NCI-H2171 (cell line): ENCODE measurements at places on chromosomes 5 and 9.

DNA sequence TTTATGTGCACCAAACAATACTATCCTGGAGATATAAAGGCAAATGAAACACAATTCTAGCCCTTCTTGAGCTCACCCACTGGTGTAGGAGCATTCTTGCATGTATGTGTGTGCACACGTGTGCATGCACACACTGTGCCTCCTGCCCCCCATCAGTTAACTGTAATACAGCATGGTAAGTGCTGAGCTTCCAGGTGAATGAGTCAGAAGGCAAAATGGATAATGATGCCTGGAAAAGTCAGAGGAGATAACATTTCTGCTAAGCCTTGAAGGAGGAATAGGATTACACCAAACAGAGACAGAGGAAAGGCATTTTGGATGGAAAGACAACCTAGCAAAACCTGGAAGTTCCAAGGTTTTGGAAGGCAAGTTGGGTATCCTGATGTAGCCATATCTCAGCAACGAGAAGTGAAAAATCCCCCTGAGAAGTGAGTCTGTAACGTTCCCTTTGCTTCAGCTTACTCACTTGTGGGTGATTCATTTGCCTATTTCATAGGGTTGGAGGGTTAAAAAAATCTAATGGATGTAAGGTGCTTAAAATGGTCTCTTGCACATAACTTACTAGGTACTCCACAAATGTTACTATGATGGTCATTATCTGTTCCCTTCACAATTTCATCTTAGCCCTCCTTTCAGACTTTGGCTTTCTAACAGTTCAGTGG, 101.4 kb upstream of the STC2 start:
- no peak for DNase-seq

DNA sequence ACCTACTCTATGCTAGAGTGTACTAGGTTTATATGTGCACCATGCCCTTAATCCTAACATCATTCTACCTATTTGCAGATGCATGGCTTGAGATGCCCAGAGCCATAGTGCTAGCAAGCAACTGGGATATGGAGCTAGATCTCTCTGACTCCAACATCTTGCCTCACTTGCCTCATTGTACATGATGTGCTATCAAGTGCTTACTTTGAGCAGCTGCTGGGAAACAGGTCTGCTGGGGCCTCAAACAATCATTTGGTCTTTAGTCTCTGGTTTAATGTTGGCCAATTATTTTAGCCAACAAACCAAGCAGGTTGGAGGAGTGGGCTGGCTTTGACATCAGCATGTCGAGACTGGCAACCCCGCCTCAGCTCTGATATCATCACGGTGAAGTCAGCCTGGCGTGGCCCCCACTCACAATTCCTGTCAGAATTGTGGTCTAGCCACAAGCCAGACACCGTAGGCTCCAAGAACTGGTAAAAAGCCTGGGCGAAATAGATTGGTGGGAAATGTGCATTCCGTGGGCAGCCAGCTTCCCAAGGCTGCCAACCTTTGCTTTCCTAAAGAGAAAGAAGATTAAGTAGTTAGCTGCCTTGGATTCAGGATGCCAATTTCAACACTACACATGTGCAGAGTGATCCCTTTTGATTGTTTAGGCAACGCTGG, 21.1 kb upstream of the GAS1 start:
- no peak for DNase-seq

DNA sequence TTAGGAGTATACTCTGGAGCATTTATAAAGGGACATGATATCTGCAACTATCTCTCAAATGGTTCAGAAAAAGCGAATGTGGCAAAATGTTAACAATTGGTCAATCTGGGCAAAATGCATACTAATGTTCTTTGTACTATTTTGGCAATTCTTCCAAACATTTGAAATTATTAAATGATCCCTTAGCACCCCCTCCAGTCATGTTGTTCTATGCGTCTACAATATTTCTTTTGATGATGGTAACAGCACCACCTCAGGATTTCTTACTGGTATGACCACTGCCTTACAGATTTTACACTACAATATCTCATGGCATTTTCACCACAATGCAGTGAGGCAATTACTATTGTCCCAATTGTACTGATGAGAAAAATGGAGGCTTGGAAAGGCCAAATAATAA, 52.9 kb upstream of the TRIO start:
- no peak for DNase-seq

DNA sequence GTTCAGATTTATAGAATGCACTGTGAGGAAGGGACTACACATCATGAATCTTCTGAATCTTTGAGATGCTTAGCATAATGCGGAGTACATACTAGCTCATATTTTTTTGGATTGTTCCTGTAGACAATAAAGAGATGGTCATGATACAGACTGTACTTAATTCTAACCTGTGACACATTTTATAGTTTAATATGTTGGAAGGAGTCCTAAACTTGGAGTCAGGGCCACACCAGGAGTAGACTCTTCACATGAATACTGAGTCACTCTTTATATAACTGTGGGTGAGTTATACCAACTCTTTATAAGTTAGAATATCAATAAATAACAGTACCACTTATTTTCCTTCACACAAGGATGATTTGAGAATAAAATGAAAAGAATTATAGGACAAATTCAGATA, 16.9 kb downstream of the C9orf85 start:
- DNase-seq = no peak

DNA sequence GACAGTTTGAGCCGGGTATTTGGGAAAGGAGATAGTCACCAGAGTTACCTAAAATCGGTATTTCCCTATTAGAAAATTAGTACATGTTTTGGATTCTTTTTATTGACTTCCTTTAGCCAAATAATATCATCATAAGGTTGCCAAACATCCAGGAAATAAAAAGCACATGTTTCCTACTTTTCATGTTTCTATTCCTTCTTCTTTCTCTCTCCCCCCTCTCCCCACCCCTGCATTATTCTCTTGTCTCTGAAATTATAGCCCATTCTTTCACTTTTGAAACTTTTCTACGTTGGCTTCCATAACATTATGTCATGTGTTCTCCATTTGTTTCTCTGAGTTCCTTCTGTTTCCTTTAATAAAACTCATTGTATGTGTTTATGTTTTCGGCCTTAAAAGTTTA, 161.9 kb downstream of the ALDH1A1 start:
- DNase-seq = no peak

GRCh38 chr5:65548281-65548680, 14.7 kb downstream of the CENPK start:
- DNase-seq = no peak

DNA sequence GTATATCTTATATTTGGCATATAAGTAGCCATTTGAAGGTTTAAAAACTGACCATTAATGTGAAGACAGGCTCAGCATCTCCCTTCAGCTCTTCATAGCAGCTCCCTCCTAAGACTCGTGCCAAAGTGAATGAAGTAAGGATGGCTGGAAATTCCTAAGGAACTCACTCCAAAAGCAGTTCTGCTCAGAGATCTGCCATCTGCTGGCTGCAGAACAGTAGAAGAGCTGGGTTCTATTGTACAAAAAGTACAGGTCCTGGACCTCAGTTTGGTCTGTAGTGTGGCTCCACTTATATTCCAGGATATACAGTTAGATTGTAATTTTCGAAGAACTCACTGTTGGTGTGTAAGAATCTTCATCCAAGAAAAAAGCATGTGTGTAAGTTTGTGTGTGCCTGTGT, 104.9 kb upstream of the RUSC2 start:
- DNase-seq = no peak

GRCh38 chr5:169944115-169944514, 36.2 kb downstream of the INSYN2B start:
- DNase-seq = no peak

GRCh38 chr9:81653240-81653639, 36.1 kb downstream of the TLE1 start:
- no peak for DNase-seq

DNA sequence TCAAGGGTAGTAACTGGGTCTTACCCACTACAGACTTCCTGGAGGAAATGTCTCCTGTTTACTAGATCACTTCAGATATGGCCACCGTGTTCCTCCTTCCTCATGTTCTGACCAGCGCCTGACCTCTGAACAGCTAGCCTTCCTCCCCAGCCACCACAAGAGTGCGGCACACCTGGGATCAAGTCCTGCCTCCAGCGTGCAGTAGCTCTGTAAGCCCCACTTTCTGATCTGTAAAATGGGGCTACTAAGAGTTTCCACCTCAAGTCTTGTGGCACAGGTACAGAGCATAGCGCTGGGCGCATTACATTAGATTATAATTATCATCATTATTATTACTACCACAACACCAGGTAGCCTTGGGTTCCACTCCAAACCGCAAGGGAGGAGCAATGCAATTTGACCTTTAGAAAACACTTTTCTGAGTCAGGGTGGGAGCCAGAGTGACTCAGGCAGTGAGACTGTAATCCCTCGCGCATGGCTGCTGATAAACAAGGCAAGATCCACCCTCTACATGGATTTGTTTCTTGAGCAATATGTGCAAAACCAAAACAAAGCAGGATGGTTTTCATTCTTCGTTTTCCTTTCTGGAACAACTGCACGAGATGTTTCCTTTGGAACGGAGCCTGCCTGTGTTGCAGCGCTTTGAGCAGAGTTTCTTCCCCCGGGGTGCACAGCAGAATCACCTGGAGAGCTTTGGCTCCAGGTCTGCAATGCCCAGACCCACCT, 65.0 kb upstream of the ANGPTL2 start:
- peak; percentile 46 for DNase-seq

DNA sequence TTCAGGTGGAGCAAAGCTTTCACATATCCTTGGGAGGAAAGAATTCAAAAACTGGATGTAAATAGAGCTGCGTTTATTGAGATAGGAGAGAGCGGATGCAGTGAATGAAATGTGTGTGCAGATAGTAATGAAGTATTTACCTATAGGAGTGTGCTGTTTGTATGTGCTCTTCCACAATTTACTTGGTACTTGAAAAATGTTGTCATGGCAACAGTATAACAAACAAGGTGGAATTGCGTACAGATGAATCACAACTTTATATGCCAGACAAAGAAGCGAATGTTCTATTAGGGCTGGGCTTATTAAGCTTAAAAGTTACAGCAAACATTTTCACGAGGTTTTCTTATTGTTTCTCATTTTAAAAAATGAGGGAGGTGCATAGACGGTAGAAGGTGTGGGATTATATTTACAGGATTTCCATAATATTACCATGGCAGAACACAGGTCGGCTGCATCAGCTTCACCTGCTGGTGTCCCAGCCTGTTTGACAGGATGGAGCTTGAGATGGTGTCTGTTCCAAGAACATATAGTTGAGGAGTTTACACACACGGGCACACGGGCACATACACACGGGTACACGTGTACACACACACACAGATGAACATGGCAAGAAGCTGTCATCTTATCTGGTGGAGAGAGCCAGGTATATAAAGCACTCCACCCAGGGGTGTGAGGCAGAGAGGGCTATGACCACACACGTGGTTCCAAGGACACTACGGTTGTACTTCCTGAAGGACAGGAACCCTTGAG, 155.7 kb downstream of the RMI1 start:
- DNase-seq = no peak

DNA sequence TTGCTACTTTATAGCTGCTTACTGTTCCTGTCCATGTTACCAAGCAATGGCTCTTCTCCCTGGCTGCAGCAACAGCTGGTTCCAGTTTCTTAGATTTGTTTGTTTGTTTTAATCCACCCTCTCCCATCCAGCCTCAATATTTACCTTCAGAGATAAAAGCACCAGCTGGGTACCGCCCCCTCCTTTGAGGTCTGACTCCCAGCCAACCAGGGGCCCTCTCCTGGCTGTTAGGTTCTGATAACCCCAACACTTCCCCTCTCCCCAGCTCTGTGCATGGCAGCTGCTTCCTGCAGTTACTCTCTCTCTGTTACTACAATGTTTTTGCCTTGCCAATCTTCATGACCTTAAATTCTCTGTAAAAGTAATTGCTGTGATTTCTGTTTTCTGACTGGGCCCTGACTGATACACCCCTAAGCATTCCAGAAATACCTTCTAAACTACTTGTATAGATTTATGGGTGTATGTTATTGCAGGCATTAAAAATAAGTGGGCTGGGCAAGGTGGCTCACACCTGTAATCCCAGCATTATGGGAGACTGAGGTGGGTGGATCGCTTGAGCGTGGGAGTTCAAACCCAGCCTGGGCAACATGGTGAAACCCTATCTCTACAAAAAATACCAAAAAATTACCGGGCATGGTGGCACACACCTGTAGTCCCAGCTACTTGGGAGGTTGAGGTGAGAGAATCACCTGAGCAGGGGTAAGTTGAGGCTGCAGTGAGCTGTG, 2.6 kb upstream of the GCNT1 start:
- DNase-seq = no peak

DNA sequence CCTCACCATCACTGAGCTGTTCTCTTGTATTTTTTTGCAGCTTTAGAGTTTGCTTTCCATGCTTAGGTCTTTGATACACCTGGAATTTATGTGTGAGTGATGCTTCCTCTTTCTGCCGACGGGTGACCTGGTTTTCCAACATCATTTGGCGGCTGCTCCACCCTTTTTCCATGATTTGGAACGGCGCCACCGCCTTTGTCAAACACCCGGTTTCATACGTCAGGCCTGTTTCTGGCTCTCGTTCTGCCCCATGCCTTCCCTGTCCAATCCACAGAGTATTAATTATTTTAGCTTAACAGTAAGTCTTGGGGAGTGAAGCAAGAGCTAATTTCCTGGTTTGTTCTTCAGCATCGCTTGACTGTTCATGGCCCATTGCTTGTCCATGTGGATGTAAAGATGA, 30.2 kb downstream of the CACNA1B start:
- no peak for DNase-seq

- no peak for DNase-seq
These were observed 122.7 kb downstream of the DENND1A start for GRCh38 chr9:123807251-123807650.

GRCh38 chr5:179008667-179009066, 13.5 kb upstream of the GRM6 start:
- no peak for DNase-seq
